ENCODE measurements at places on chromosomes 13 and 19.

DNA sequence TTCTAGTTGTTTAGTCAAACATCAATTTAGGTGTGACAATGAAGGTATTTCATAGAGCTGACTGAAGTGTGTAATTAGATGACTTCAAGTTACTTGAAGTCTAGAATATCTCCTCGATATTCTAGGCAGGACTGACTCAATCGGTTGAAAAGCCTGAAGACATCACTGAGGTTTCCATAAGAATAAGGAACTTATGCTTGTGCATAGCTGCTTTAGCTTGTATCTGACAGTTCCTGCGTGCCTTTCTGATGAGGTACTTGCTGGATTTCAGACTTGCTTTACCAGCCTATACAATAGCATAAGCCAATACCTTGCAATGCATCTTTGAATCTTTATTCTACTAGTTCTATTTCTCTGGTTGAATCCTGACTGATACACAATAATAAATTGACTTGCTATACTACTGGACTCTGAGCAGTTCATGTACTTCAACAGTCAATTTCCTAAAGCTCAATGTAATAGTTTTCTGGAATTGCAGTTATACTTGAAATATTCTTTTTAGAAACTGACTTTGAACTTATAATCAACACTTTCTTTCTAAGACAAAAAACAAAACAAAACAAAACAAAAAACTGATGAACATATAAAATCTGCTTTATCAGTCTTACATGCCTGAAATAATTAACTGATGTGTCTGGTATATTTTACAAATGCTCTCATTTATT lies 1534.8 kb downstream of the SLITRK5 start:
- no peak for DNase-seq

DNA sequence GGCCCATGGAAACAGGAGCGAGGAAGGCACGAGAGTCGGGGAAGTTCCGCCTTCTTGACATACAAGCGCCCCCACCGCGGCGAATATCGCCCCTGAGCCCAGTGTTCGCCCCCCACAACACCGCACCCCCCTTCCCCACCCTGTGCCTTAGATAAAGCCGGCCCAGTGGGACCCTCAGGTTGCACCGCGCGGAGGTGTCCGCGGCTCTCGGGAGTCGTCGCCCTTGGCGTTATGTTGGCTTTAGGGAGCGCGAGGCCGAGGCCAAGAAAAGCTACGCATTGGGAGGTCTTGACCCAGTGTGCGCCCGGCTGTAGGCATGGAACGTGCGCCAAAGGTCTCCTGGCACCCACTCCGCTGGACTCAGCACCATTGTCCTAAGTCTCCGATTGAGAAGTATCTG lies 603 bp upstream of the ZNF132 start:
- no peak for DNase-seq

GRCh38 chr19:38538793-38539528 lies 78.8 kb downstream of the MAP4K1 start:
- DNase-seq = no peak

DNA sequence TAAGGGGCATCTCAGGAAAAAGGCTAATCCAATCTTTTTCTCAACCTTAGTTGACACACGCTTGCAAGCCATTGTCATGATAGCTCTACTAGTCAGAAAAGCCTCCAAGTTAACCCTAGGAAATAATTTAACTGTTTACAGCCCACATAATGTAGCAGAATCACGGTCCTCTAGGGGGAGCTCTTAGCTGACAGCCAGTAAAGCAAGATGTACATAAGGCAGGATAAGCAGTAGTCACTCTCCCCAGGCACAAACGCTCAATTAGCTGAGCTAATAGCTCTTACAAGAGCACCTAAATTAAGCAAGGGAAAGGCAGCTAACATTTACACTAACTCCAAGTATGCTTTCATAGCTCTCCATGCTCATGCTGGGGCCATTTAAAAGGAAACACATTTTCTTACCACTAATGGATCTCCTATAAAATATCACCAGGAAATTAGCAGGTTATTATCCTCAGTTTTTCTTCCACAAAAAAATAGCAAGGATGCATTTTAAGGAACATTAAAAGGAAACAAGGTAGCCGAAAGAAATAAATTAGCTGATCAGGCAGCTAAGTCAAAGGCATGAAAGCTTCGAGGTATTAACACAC lies 33.7 kb upstream of the ZSCAN5A start:
- no peak for DNase-seq

DNA sequence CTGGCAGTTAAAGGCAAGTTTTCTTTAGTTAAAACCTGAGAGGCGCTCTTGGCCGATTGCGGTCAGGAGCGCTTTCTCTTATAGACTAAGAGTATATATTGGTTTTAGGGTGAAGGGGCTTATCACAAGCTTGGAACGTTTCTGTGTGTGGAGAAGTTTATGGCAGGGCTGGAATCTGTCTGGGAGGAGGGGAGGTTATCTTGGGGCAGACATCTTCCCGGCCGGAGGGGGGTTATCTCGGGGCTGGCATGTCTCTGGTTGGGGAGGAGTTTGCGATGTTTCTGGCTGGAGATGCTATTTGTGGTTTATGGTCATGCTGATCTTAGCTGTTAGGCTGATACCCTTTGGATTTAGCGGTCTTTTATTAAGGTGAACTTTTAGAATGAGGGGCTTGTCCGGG lies 18.3 kb downstream of the KDM4B start:
- DNase-seq = no peak

GRCh38 chr19:10566658-10567410 lies 1.0 kb upstream of the KRI1 start:
- DNase-seq = no peak

DNA sequence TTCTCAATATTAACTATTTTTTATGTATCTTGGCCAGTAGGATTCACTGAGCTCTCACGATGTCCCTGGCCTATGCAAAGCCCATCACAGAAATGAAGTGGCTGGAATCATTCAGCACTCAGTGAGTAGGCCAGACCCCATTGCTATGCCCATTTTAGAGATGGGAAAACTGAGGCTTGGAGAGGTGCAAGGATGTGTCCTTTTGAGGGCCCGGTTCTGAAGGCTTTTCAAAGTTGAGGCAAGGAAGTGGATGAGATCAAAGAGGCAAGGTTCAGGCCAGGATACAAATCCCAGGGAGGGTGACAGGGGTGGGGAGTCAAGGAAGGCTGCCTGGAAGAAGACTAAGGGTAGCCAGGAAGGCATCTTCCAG lies 18.7 kb upstream of the ERCC1 start:
- DNase-seq = no peak

DNA sequence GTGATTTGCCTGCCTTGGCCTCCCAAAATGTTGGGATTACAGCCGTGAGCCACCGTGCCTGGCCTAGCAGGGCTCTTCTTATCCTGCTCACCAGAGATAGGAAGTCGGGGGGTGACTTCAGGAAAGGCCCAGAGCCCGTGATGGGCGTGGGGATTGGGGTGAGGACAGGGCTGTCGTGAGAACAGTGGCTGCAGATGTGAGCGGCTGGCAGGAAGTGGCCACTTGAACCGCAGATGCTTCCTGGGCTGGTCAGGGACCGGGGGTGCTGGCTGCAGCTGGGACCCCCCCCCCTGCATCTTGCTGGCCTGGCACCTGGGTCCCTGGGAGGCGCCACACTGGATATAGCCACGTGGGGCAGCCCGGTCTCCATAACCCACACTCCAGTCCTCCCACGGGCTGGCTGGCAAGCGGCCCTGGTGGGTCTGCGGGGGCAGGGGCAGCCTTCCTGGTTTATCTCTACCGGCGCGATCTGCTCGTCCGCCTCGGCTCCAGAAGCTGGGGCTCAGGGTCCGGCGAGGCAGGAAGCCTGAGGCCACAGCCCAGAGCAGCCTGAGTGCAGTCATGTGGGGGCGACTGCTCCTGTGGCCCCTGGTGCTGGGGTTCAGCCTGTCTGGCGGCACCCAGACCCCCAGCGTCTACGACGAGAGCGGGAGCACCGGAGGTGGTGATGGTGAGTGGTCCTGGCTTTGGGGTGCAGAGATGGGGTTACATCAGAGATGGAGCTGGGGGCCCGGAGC lies at the start of gene F2RL3:
Gene F2RL3 (plus strand): TSS at position 371 of the 737 bp plus-strand sequence. CDS start 191 bp downstream, at position 562.
- no peak for DNase-seq

DNA sequence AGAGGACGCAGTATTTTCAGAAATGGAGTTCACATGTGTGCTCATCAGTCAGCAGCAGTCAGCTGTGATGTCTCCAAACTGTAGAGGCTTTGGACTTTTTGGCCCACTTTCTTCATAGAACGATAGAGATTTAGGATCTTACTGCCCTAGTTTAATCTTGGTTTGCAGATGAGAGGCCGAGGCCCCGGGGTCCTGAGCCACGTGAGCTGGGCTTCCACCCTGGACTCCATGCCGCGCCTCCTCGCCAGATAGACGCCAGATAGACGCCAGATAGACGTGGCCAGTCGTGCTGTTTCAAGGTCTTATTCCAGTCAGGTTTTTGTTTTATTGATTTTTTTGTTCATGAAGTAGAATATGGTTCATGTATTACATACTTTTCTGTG lies 11.7 kb upstream of the MCF2L start:
- no peak for DNase-seq

GRCh38 chr19:35264268-35265125 lies 4.3 kb upstream of the USF2 start:
- no peak for DNase-seq

GRCh38 chr13:71018995-71019394 lies 848.0 kb downstream of the DACH1 start:
- no peak for DNase-seq

GRCh38 chr13:43166644-43167457 lies 143.5 kb downstream of the DNAJC15 start:
- DNase-seq = no peak

DNA sequence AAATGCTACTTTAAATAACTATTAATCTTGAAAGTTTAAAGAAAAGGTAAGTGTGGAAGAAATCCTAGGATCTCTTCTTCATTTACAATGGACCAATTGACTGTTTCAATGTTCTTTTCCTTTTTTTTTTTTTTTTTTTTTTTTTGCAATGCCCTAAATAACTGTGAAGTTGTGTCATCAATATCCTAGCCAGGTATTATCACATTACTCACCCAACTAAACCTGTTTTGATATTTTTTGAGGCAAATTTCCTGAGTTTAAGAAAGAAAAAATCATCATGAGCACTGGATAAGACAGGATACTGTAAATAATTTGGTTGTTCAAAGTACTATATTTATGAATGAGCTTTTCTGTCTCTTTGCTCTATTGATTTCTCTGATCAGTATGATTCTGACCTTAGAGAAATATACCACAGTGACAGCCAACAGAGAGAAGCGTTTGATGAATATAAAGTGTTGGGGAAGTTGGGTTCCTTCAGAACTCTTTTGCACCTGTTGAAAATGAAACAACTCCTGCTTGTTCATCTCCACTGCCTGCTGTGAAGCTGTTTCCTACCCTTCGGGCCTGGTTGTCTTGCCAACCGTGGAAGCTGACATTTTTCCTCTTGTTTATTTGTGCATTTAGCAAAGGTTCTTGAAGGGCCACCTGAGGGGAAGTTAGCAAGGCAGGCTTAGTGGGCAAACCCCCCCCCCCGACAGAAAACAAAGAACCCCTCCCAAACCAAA lies 1220.5 kb upstream of the SLC10A2 start:
- DNase-seq = no peak

GRCh38 chr13:31009166-31009565 lies 76.7 kb downstream of the TEX26 start:
- DNase-seq = no peak

- no peak for DNase-seq
Measured at GRCh38 chr19:37716140-37716539, 3.4 kb downstream of the ZNF607 start.

DNA sequence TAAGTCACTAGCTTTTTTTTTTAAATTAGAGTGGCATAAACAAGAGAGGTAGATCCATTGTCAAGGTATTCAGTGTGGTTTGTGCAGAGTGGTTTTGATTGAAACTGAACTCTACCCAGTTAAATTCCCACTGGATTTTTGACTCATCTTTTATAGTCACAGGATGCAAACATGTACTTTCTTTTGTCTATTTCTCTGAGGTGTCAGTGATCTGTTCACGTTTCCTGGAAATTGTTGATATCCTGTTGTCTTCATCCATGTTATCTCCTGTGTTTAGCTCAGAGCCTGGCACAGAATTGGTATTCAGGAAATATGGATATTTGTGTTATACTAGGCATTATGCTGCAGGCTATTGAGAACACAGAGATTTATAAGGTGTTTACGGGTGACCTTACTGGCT lies 119.7 kb downstream of the PCCA start:
- no peak for DNase-seq

GRCh38 chr13:111620166-111620565 lies 299.7 kb downstream of the TEX29 start:
- DNase-seq = no peak

All from activated CD4-positive, alpha-beta T cell treated with anti-CD3 and anti-CD28 coated beads, Interleukin-2, amount 50 U/mL, for 1 hour (primary cell).